ENCODE measurements at places on chromosomes 16 and 17. TPM values are rescaled to one million over a fixed set of nuclear protein-coding genes. Genes with fewer than 3 reads are reported as not detected.
A peak's percentile ranks its signal among the peaks of the same experiment; 100 is the strongest.

GRCh38 chr16:12089492-12090150 lies 113.1 kb downstream of the SNX29 start:
- H3K27me3 ChIP-seq = no peaks in the 10 kb centered on the region
- peak; percentile 37 for DNase-seq
- peak overlapping the region; percentile 49 for H3K4me3 ChIP-seq
- H3K4me1 ChIP-seq = peaks cover 60% of the 10 kb centered on the region
- peak overlapping the region; percentile 72 for H3K27ac ChIP-seq

YBX2 gene
- total RNA-seq = 0.77 TPM

SPATA22 gene
- 0.44 TPM for total RNA-seq

DNA sequence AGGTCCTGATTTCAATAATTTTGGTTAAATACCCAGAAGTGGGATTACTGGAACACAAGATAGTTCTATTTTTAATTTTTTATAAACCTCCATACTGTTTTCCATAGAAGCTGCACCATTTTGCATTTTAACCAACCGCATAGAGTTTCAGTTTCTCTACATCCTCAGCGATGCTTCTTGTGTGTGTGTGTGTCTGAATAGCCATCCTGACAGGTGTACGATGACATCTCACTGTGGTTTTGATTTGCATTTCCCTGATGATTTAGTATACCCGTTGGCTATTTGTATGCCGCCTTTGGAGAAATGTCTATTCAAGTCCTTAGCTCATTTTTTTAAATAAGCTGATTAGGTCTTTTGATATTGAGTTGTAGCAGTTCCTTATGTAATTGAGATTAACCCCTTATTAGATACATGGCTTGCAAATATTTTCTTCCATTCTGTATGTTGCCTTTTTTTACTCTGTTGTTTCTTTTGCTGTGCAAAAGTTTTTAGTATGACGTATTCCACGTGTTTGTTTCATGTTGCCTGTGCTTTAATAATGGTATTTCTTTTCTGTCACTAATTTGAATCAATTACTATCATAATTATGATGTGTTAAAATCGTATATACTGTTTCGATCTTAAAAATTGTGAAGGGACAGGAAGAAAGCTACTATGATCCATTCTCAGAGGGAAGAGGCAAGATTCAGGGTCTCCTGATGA lies 227.2 kb upstream of the MON1B start:
- H3K36me3 ChIP-seq = no peaks in the 10 kb centered on the region
- no peak overlapping the region for H3K4me3 ChIP-seq
- no peak for DNase-seq
- no peaks in the 10 kb centered on the region for H3K27me3 ChIP-seq
- H3K4me1 ChIP-seq = no peaks in the 10 kb centered on the region
- no peak overlapping the region for H3K27ac ChIP-seq

TNP2 gene
- not detected for total RNA-seq

GRCh38 chr16:508884-509736 lies 18.4 kb upstream of the CAPN15 start:
- DNase-seq = no peak
- peaks cover 37% of the 10 kb centered on the region for H3K36me3 ChIP-seq
- no peaks in the 10 kb centered on the region for H3K27me3 ChIP-seq
- no peak overlapping the region for H3K4me3 ChIP-seq

CCDC200 gene
- total RNA-seq = not detected

DNA sequence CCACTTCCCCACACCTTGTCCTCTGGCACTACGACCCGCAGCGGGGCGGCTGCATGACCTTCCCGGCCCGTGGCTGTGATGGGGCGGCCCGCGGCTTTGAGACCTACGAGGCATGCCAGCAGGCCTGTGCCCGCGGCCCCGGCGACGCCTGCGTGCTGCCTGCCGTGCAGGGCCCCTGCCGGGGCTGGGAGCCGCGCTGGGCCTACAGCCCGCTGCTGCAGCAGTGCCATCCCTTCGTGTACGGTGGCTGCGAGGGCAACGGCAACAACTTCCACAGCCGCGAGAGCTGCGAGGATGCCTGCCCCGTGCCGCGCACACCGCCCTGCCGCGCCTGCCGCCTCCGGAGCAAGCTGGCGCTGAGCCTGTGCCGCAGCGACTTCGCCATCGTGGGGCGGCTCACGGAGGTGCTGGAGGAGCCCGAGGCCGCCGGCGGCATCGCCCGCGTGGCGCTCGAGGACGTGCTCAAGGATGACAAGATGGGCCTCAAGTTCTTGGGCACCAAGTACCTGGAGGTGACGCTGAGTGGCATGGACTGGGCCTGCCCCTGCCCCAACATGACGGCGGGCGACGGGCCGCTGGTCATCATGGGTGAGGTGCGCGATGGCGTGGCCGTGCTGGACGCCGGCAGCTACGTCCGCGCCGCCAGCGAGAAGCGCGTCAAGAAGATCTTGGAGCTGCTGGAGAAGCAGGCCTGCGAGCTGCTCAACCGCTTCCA lies 2.6 kb downstream of the METTL26 start:
- no peaks in the 10 kb centered on the region for H3K27me3 ChIP-seq
- H3K4me3 ChIP-seq = no peak overlapping the region
- H3K27ac ChIP-seq = no peak overlapping the region

CES3 gene
- total RNA-seq = 1.0 TPM

DNA sequence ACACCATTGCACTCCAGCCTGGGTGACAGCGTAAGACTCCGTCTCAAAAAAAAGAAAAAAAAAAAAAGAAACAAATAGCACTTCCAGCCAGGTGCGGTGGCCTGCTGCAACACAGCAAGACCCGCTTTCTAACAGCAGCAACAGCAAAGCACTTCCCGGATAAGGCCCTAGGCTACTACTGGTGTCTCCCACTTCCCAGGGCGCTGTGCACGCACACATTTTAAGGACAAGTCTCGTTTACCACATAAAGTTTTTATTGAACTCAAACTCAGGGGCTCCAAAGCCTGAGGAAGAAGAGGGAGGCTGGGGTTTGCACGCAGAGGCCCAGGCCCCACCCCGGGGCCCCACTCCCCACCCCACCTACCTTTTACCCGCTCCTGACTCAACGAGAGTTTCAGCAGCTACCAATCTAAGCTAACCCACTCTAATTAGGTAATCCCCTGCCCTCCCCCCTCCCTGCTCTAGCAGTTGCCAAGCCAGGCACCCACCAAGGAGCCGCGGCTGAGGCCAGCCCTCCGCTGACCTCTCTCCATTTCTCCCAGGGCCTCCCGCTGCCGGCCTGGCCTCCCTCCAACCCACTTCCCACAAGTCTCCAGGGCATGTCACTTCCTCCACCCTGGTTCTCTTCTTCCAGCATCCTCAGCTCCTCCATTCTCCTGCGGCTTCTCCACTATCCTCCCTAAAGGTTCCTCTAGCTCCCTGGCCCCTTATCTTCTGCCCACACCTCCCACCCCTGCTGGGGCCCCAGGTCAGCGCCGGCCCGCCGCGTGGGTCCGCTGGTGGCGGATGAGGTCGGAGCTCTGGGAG lies 2.4 kb downstream of the ZNF768 start:
- peaks cover 10% of the 10 kb centered on the region for H3K36me3 ChIP-seq
- peak; percentile 55 for DNase-seq
- H3K4me3 ChIP-seq = peak overlapping the region; percentile 37
- H3K27ac ChIP-seq = peak overlapping the region; percentile 51

PRSS33 gene
- total RNA-seq = not detected

DNA sequence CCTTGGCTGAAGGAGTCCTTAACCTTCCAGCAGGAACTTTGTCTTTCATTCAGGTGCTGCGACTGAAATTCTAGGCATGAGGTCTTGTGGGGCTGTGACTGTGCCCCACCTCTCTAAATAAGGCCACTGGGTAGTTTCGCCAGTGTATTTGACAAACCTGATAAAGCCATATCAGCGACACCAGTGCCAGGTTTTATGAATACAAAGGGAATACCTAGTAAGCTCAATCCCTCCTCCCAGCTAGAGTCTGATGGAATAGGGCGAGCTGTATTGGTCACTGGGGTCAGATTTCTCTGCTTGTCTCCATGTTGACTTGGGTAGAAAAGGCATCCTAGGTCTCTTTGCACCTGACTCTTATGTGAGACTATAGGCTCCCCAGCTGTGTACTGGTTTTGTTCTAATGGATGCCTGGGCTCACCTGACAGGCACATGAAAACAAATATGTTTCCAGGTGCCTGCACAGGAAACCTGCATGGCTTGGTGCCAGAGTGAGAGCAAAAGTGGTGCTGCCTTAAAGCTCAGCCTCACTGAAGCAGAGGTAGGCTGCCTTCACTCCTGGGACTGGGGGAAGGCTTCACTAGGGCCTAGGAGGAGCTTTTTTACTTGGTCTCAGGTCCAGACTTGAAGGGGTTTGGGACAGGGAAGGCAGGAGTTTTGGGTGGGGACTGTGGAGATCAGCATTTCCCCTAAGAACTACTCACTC lies 8.3 kb downstream of the SLC7A6 start:
- peaks cover 48% of the 10 kb centered on the region for H3K36me3 ChIP-seq
- no peak for DNase-seq
- no peaks in the 10 kb centered on the region for H3K27me3 ChIP-seq
- H3K4me3 ChIP-seq = no peak overlapping the region

GRCh38 chr16:81928975-81929374 lies 82.3 kb downstream of the SDR42E1 start:
- no peak overlapping the region for H3K4me3 ChIP-seq
- no peak for DNase-seq
- H3K27ac ChIP-seq = no peak overlapping the region

GRCh38 chr17:79597040-79597439 lies 13.8 kb downstream of the RBFOX3 start:
- no peak overlapping the region for H3K27ac ChIP-seq
- H3K27me3 ChIP-seq = peaks cover 100% of the 10 kb centered on the region
- DNase-seq = no peak
- no peaks in the 10 kb centered on the region for H3K4me1 ChIP-seq

- no peak for DNase-seq
- no peaks in the 10 kb centered on the region for H3K36me3 ChIP-seq
- H3K27ac ChIP-seq = no peak overlapping the region
- no peaks in the 10 kb centered on the region for H3K27me3 ChIP-seq
- H3K4me1 ChIP-seq = no peaks in the 10 kb centered on the region
Observed at GRCh38 chr16:47047524-47048203, 74.2 kb upstream of the DNAJA2 start.

SPAG5 gene
- 1.0 TPM for total RNA-seq

DNA sequence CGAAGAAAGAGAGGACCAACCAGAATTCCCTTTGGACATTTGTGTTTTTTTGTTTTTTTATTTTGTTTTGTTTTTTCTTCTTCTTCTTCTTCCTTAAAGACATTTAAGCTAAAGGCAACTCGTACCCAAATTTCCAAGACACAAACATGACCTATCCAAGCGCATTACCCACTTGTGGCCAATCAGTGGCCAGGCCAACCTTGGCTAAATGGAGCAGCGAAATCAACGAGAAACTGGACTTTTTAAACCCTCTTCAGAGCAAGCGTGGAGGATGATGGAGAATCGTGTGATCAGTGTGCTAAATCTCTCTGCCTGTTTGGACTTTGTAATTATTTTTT lies 3.6 kb downstream of the SOX9 start:
- H3K4me3 ChIP-seq = peak overlapping the region; percentile 81
- peaks cover 10% of the 10 kb centered on the region for H3K36me3 ChIP-seq
- H3K4me1 ChIP-seq = peaks cover 70% of the 10 kb centered on the region
- peaks cover 62% of the 10 kb centered on the region for H3K27me3 ChIP-seq

DNA sequence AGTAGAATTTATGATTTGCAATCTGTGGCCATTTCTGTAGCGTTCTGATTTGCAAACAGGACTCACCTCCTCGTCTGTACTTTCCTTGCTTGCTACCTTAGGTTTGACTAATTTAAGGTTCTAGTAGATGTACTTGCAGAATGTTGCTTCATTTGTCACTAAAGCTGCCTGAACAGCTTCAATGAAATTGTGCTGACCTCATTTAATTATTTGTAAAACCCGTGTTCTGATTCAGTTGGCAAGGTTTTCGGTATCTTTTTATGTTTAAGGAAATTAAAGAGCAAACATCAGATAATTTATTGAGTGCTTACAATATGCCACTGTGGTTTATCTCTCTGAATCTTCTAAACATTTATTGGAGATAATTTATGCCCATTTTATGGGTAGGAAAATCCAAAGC lies 284.9 kb upstream of the EEF2KMT start:
- H3K27ac ChIP-seq = no peak overlapping the region
- H3K36me3 ChIP-seq = no peaks in the 10 kb centered on the region
- DNase-seq = no peak
- no peaks in the 10 kb centered on the region for H3K4me1 ChIP-seq

CDRT15L2 gene
- total RNA-seq = not detected

KRTAP3-1 gene
- total RNA-seq = not detected

DNA sequence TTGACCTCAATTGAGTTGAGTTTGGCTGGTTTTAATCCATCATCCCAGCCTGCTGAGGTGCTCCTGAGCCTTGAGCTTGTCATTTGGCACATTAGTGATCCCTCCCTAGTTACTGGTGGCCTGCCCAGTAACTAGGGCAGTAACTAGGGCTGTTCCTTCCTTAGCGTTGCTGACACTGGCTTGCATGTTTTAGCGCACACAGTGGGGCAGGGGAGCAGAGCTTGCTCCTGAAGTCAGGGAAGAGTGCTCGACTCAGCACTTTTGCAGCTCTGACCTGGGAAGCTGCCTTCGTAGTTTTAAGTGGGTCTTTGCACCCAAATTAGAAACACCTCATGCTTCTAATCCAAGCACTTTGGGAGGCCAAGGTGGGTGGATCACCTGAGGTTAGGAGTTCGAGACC lies 15.7 kb downstream of the CCDC42 start:
- no peaks in the 10 kb centered on the region for H3K27me3 ChIP-seq
- no peak overlapping the region for H3K4me3 ChIP-seq
- peaks cover 6% of the 10 kb centered on the region for H3K4me1 ChIP-seq
- no peak overlapping the region for H3K27ac ChIP-seq
- H3K36me3 ChIP-seq = no peaks in the 10 kb centered on the region

DNA sequence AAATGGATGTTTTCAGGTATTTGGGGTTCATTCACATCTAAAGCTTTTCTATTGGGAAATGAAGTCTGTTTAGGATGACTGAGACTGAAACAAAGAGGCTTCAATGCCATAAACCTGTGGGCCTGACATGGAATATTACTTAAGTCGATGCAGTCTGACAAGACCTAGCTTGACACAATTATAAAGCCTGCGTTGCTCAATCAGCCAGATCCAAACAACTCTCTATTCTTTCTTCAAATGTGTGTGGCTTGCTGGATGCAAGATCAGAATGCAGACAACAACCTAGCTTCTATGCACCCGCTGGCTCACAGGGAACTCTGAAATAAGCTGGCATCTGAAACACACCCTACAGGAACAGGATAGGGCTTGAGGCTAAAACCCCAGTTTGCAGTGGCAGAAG lies 40.0 kb downstream of the RFFL start:
- H3K4me3 ChIP-seq = no peak overlapping the region
- H3K27ac ChIP-seq = peak overlapping the region; percentile 76
- H3K27me3 ChIP-seq = no peaks in the 10 kb centered on the region

DNA sequence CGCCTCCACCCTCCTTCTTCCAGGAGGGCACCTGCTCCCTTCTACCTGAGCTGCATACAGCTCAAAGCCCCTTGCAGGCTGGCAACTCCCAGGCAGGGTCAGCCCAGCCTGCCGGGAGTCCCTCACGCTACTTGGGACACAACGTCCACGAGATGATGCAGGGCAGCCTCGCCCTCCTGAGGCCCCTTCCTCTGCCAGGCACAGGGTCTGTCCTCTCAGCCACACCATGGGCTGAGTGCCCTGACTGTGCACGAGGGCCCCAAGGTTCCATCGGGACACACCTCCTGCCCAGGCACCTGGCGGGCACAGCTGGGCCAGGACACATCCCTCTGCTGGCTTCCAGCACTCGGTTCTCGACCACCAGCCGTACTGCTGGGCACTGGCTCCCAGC lies 30.9 kb upstream of the ZC3H18 start:
- peaks cover 50% of the 10 kb centered on the region for H3K27me3 ChIP-seq
- no peaks in the 10 kb centered on the region for H3K36me3 ChIP-seq
- no peak overlapping the region for H3K4me3 ChIP-seq

ZP2 gene
- not detected for total RNA-seq

GRCh38 chr16:67672306-67672705 lies 5.7 kb downstream of the C16orf86 start:
- peaks cover 44% of the 10 kb centered on the region for H3K4me1 ChIP-seq
- DNase-seq = no peak
- peak overlapping the region; percentile 87 for H3K27ac ChIP-seq
- H3K4me3 ChIP-seq = no peak overlapping the region
- no peaks in the 10 kb centered on the region for H3K36me3 ChIP-seq

Measured in left ventricle myocardium inferior (tissue), 1 donor.